SW480 (cell line): ENCODE measurements at places on chromosomes 7 and 10.

- DNase-seq, result no peak
These were observed 271.6 kb downstream of the RPS24 start for GRCh38 chr10:78305311-78305710.

DNA sequence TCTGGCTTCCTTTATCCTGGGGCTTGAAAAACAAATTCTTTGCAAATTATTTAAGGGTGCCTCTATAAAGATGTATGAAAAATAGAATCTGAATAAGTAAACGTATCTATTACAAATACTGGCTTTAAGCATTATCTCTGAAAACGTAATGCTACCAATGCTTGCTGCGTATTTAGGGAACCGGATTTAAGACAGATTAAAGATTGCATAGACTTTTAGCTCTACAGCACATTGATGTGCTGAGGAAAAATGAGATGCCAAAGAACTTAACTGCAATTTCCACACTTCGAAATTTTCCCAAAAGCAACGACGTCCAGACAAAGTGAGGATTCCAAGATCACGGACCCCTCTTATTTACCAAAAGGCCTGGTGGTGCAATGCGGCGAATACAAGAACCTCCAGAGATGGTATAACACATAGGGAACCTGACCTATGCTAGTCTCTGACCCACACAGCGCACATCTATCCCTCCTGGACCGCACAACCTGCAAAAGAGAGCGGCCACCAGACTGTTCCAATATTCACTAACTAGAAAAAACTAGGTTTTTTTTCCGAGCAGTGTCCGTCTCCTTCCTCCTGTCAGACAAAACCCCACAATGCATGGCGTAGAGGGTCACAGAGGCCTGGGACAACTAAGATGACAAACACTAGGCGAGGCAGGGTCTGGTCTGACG is 34.3 kb upstream of the PHF14 start:
- DNase-seq, result no peak

DNA sequence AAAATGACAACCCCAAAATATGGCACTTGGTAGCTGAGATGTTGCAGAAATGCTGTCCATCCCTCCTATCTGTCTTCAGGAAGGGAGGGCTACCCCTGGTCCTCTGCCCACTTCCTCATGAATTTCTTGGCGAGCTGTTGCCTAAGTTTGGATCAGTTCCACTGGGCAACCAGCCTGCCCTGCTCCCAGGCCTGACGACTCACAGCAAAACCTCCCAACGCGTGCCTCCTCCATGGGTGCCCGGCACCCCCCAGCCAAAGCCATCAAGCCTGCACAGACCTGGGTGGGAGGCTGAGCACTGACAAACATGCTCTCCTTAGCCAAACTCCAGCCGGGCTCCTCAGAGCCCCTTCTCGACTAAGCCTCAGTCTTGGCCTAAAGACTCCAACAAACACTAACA is 8.9 kb downstream of the VSTM4 start:
- DNase-seq, result no peak

- no peak for DNase-seq
These were observed 2.7 kb upstream of the TPST1 start for GRCh38 chr7:66202441-66202840.

- no peak for DNase-seq
These were observed 531.7 kb downstream of the DNAJB9 start for GRCh38 chr7:109101332-109101731.

DNA sequence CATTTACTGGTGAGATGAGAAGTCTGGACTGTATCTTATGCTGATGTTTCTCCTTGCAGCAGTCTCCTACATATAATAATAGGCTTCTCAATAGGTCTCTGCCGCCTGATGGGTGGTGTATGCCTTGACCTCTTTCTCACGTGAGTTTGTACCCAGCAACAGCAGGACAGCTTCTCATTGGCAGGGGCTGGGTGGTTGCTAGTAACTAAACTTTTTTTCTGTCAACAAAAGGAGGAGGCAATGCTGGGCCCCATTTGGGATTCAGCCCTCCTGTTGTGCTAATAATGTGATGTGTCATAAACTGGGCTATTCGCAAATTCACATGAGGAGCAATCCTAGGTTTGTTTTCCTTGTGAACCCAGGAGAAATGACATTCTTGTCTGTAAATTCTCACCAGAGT is 533.6 kb downstream of the GATA3 start:
- DNase-seq, result no peak
